ENCODE measurements at places on chromosomes 7 and 10.

DNA sequence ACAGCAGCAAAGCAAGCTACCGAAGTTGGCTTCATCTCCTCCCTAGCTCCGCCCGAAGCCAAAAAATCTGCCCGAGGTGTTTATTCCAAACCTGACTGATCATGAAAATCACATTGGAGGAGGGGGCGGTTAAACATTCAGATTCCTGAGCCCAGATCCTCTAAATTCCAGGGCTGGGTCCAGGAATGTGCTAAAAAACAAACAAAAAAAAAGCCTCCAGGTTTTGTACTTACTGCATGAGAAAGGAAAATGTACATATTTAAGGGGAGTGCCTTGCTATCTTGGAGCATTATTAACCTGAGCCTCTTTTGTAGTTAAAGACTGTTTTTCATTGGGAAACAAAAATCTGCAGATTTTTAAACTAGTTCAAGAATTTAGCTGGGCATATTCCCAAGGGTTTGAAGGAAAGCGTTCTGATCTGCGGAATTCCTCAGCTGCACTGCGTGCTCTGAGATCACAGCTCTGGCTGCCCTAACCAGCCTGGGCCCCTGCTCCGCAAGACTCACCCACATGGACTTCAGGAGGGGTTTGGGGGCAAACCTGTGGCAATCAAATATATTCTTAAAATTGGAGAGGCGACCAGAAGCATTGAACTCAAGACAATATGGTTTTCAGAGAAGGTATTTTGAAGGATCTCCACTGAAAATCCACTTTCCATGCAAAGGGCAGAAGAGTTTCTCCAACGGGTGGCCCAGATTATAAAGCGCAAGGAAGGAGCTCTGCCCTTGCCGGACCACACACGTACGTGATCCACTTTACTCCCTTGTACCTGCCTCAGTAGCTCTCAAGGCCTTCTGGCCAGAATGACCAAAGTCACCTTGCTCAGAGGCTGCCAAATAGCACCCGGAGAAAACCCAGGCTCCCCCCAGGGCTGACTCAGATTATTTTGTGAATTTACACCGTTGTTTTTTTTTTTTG, 10.0 kb upstream of the TNS3 start:
- DNase-seq, result peak; percentile 66

GRCh38 chr10:30437031-30437841, 3.3 kb downstream of the MAP3K8 start:
- DNase-seq, result peak; percentile 77

- peak; percentile 50 for DNase-seq
Observed at GRCh38 chr10:127919418-127920271, 12.7 kb downstream of the PTPRE start.

GRCh38 chr7:81839708-81840369, 70.0 kb upstream of the HGF start:
- no peak for DNase-seq

GRCh38 chr10:28991333-28992270, 297.3 kb upstream of the LYZL1 start:
- peak; percentile 73 for DNase-seq

DNA sequence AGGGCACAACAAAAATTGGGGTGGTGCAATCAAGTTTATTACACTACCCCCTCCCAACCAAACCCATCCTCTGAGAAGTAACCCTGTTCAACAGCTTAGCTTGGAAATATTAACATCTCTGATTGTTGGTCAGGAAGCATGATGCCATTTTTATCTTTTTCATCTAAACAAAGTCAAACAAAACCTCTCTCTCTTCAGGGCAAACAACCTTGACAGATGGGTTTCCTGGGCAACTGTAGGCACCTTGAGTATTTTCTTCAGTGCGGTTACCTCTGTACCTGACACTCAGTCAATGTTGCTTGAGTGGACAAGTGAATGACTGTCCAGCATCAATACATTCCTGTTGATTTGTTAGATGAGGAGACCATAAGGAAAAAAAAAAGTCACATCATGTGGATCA, 183.6 kb downstream of the NRP1 start:
- DNase-seq, result no peak

- DNase-seq, result no peak
Observed at GRCh38 chr7:25360451-25360850, 132.2 kb upstream of the NPVF start.

DNA sequence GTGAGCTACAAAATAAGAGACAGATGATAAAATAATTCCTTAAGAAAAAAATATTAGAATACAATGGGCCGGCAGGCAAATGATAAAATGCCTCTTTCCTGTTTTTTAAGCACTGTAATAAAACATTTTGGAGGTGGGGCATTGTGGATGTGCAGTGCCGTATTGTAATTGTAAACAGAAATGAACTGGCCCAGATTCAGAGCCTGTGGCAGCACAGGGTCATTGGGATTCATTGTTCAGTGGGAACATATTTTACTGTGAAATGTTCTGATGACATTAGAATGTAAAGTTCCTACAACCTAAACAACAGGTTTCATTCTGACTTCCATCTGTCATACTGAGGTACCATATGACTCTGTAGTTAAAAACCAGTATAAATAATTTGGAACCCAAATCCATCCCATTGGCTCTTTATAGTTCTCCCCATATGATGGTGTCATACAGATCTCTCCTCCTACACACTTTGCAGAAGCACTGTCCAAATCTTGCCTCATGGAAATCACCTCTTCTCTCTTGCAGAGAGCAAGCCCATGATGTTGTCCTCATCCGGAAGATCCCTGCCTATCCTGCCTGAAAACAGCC, 264.6 kb downstream of the WDR37 start:
- no peak for DNase-seq

DNA sequence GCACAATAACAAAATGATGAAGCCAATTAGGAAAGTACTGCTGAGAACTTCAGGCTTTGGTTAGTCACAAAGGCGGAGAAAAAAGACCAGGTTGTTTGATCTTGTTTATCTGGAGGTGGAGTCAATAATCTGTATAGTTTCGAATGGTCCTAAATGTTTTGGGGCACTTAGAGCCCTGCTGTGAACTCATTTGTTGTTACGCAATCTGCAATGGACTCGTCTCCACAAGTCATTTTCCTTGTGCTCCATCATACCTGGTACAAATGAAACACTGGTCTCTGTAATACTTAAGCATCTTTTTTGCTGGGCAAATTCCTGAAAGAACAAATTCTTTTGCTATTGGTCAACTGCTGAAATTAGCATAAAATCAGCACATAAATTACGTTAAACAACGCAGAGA, 430.5 kb downstream of the GATA3 start:
- DNase-seq, result no peak

GRCh38 chr10:101292194-101293006, 61.6 kb upstream of the BTRC start:
- DNase-seq, result no peak

DNA sequence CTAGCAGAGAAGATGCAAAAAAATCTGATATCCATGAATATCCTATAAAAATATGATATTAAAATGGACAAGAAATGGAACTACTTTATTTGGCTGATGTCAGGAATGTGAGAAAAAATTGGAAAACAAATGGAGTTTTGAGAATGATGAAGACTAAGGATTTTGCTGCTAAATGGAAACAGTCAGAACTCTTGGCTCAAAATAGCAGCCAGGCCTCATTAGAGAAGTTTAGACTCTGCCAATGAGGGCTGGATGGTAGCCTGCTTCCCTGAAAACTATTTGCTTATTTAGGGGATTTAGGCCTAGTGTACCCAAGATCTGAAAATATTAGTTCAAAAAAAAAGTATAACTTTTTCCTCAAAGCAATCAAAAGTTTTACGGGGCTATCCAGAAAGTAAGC, 458.5 kb downstream of the TFEC start:
- no peak for DNase-seq

- no peak for DNase-seq
Observed at GRCh38 chr10:49739426-49739825, 22.7 kb downstream of the OGDHL start.

DNA sequence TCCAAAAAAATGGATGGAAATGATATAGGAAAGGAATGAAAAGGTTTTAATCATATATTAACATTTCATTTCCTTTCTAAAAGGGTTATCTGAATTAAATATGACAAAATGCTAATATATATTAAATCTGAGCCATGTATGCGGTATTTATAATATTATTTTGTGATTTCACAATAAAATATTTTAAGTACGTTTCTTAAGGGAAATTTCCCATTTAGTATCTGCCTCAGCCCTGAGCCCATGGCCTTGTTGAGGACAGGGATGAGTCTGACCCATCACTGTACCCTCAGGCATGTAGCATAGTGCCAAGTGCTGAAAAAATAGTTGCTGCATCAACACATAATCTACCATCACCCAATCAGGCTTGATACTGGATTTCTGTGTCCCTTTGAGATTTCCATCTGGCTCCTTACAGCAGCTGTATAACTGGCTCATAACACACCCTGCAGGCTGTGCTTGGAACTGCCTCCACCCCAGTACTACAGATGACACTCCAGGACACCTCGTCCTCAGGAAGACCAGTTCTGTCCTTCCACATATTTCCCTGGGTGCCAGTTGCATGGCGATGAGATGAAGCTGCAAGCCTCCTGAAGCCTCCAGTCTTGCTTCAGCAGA, 59.4 kb upstream of the ASAH2 start:
- DNase-seq, result peak; percentile 11

DNA sequence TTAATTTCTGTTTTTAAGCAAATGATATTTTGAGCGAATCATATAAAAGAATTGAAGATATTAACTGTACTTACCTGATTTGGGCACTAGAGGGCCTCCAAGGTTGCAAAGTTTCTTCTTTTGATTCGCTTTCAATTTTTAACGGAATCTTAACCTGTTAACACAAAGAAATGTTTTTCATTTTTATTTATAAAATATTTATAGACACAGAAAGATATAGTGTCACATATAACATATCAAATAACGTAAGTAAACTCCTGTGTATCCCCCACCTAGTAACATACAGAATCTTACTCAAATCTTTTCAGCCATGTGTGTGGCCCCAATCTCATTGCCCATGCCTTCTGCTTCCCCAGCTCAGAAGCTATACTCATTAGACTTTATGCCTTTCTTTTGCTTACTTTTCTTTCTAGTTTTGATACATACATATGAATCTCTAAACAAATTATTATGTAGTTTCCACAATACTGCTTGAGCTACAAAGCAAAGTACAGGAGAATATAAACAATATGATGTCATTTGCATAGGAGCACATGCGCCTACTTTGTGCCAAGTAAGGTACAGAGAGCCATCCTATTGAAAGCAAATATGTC, 49.5 kb upstream of the ZPBP start:
- DNase-seq, result peak; percentile 59

DNA sequence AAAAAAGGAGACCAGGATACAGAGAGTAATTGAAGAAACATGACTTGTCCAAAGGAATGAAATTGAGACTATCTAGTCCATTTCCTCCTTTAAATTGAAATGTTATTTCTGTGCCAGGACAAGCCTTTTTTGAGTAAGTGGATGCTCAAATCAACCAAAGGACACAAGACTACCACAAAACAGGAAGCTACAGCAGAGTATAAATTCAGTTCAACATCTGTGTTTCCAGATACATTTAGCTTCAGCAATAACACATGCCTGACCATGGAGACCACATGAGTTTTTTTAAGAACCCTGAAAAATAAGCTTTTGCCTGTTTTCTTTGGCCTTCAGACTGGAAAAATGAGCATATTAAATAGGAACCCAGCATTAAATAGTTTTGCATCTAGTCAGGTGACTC, 707.5 kb downstream of the ZWINT start:
- DNase-seq, result no peak

GRCh38 chr7:50226145-50226544, 78.4 kb upstream of the IKZF1 start:
- no peak for DNase-seq

GRCh38 chr10:97731346-97732051, 5.4 kb upstream of the ZFYVE27 start:
- peak; percentile 85 for DNase-seq

DNA sequence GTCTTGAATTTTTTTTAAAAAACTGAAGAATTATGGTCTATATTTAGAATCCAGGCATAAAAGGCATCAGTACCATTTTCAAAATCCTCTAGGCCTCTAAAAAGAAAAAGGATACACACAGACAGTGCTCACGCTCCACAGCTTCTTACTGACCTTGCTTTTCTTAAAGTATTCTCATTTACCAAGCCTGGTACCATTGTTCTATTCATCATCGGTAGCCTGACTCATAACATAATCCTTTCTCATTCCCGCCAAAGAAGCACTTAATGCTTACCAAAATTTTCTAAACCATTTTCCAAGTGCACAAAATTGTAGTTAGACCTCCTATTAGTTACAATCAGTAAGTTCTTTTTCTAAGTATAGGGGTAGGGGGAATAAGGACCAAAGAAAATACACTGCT, 54.6 kb downstream of the ATE1 start:
- DNase-seq, result peak; percentile 22

DNA sequence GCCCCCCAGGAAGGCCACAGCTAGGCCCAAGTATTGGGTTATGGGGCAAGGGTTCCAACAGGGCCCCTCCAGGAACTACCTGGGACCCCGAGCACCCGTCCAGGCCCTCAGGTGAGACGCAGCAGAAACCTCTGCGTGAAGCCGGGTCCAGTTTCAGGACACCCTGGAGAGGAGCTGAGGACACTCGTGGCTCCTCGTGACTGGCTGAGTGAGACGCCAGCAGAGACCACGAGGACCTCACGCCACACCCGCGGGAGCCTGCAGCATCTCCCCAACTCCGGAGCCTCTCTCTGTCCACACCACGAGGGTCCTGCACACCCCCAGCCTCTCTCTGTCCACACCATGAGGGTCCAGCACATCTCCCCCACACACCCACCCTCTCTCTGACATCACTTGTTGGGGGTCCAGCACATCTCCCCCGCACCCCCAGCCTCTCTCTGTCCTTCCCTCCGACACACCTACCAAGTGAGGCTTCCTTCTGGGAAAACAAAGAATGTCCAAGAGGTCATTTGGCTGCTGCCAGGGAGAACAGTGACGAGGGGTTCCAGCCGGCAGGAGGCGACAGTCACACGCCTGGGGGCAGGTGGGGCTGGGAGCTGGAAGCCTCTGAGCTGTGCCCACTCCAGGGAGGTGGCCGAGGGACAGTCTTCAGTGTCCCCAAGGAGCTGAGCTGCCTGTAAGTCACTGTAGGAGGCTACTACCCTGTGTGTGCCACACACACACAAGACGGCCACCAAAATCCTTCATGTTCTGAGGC, 46.1 kb upstream of the PPP2R2D start:
- no peak for DNase-seq

GRCh38 chr10:43086321-43086942, 9.6 kb downstream of the RET start:
- DNase-seq, result no peak

Measured in fibroblast of pulmonary artery (primary cell).